ENCODE measurements at places on chromosomes 5 and 9. TPM values are rescaled to one million over a fixed set of nuclear protein-coding genes. Genes with fewer than 3 reads are reported as not detected.
A peak's percentile ranks its signal among the peaks of the same experiment; 100 is the strongest.

The LCN15 gene
- not detected for total RNA-seq

GRCh38 chr9:89999176-89999533 lies 394.3 kb downstream of the GADD45G start:
- no peaks in the 10 kb centered on the region for H3K27me3 ChIP-seq
- H3K4me1 ChIP-seq: peaks cover 34% of the 10 kb centered on the region
- no peak overlapping the region for H3K4me3 ChIP-seq
- peak overlapping the region; percentile 82 for H3K27ac ChIP-seq
- no peaks in the 10 kb centered on the region for H3K36me3 ChIP-seq
- no peak for DNase-seq

GRCh38 chr9:61669352-61669751 lies 479.5 kb downstream of the SPATA31A7 start:
- H3K4me1 ChIP-seq: no peaks in the 10 kb centered on the region
- H3K36me3 ChIP-seq: no peaks in the 10 kb centered on the region
- H3K27ac ChIP-seq: no peak overlapping the region
- H3K4me3 ChIP-seq: no peak overlapping the region
- no peaks in the 10 kb centered on the region for H3K27me3 ChIP-seq

DNA sequence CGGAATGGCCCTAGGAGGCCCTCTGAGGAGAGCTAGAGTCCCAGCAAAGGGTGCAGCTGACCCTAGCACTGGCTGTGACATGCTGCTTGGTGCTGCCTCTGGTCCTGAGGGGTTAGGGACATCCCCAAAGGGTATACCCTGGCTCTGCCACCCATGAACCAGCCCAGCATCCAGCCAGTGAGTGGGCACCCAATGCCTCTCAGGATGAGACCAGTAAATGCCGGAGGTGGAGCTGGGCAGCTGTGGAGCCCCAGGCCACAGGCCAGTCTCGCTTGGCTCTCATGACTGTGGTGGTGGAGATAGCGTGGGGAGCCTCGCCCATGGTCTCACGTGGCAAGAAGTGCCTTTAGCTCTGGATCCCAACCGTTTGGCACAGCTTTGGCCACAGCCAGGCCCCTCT lies 3.7 kb upstream of the CEL start:
- no peaks in the 10 kb centered on the region for H3K27me3 ChIP-seq
- no peak for DNase-seq
- no peaks in the 10 kb centered on the region for H3K4me1 ChIP-seq
- no peak overlapping the region for H3K4me3 ChIP-seq
- H3K36me3 ChIP-seq: no peaks in the 10 kb centered on the region

The SPATA31A3 gene
- not detected for total RNA-seq

The MARVELD2 gene
- total RNA-seq: 1.9 TPM

GRCh38 chr9:78118742-78119473 lies 87.3 kb upstream of the GNAQ start:
- H3K27ac ChIP-seq: no peak overlapping the region
- H3K27me3 ChIP-seq: no peaks in the 10 kb centered on the region
- no peaks in the 10 kb centered on the region for H3K36me3 ChIP-seq

The N4BP3 gene
- total RNA-seq: 0.55 TPM

The PCDHAC1 gene
- total RNA-seq: 0.72 TPM

GRCh38 chr5:168867241-168867640 lies 288.1 kb upstream of the PANK3 start:
- H3K36me3 ChIP-seq: no peaks in the 10 kb centered on the region
- H3K4me1 ChIP-seq: no peaks in the 10 kb centered on the region

GRCh38 chr5:135140446-135141204 lies 106.6 kb upstream of the PITX1 start:
- H3K4me1 ChIP-seq: no peaks in the 10 kb centered on the region
- H3K27me3 ChIP-seq: no peaks in the 10 kb centered on the region
- no peaks in the 10 kb centered on the region for H3K36me3 ChIP-seq
- no peak for DNase-seq
- H3K4me3 ChIP-seq: no peak overlapping the region
- H3K27ac ChIP-seq: no peak overlapping the region

The ARHGAP26 gene
- total RNA-seq: 7.1 TPM

GRCh38 chr5:33857037-33857436 lies 34.8 kb downstream of the ADAMTS12 start:
- no peak for DNase-seq
- H3K27ac ChIP-seq: no peak overlapping the region
- peaks cover 14% of the 10 kb centered on the region for H3K4me1 ChIP-seq
- no peak overlapping the region for H3K4me3 ChIP-seq
- H3K27me3 ChIP-seq: no peaks in the 10 kb centered on the region

The GPR150 gene
- not detected for total RNA-seq

DNA sequence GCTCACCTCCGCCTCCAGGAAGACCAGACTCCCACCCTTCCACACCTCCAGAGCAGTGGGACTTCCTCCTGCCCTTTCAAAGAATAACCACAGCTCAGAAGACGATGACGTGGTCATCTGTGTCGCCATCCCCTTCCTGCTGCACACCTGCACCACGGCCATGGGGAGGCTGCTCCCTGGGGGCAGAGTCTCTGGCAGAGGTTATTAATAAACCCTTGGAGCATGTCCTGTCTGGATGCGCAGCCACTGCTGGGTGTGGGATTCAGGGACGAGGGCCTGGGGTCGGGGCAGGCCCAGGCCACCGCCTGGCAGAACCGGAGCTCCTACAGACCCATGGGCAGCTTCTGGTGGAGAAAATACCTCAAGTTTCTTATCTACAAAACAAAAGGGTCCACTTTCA lies 5.0 kb downstream of the PAEP start:
- H3K27me3 ChIP-seq: no peaks in the 10 kb centered on the region
- no peaks in the 10 kb centered on the region for H3K36me3 ChIP-seq
- H3K4me1 ChIP-seq: no peaks in the 10 kb centered on the region
- H3K27ac ChIP-seq: no peak overlapping the region
- DNase-seq: no peak

The EMB gene
- 3.0 TPM for total RNA-seq

GRCh38 chr5:66898241-66898995 lies 298.2 kb downstream of the CD180 start:
- H3K4me1 ChIP-seq: peaks cover 5% of the 10 kb centered on the region
- no peak for DNase-seq
- H3K36me3 ChIP-seq: no peaks in the 10 kb centered on the region
- no peak overlapping the region for H3K27ac ChIP-seq
- H3K27me3 ChIP-seq: no peaks in the 10 kb centered on the region

The DMAC1 gene
- 36.2 TPM for total RNA-seq

- no peak overlapping the region for H3K27ac ChIP-seq
- DNase-seq: no peak
- H3K27me3 ChIP-seq: no peaks in the 10 kb centered on the region
- H3K4me1 ChIP-seq: peaks cover 13% of the 10 kb centered on the region
Observed at GRCh38 chr9:94864196-94864595, 137.7 kb downstream of the AOPEP start.

The OR1J2 gene
- total RNA-seq: not detected

DNA sequence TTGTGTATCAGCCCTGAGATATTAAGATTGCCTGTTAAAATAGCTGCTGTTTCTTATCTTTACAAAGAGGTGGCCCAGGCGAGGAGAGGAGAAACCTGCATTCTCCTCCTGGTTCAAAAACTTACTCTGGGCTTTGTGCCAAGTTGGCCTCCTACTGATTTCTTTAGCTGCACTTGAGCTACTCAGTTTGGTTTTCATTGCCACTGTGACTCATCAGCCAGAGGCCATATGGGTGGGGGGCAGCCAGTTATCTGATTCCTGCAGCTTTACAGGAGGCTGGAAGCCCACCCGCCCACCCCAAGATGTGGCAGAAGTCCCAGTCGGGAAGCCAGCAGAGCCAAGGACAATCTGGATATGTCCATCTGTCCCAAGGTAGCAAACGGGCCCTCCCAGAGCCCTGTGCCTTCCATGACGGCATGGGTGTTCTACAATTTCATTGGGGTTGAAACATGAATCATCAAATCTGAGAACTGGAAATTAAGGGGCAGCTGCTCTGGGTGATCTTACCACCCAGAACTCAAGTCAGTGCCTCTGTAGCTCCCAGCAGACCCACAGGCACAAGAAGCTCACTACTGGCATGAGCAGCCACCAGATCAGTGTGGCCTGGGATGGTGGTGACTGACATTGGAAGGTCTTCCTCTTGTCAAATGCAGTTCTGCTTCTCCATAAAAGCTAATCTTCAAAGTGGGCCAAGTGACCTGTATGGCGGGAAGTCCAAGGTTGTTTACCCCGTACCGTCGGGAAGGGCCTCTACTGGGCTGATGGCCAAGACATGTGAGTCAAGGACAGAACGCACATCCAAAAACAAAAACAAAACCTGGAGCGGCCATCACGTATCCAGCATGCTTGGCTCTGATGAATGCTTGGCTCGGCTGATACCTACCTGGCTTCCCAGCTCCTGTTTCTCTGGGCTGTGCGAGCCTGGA lies 15.6 kb downstream of the FCN2 start:
- H3K27me3 ChIP-seq: no peaks in the 10 kb centered on the region
- DNase-seq: peak; percentile 94
- H3K36me3 ChIP-seq: no peaks in the 10 kb centered on the region
- peaks cover 23% of the 10 kb centered on the region for H3K4me1 ChIP-seq
- H3K27ac ChIP-seq: peak overlapping the region; percentile 17
- H3K4me3 ChIP-seq: no peak overlapping the region

GRCh38 chr5:74280306-74280705 lies 360.2 kb downstream of the ENC1 start:
- no peaks in the 10 kb centered on the region for H3K27me3 ChIP-seq
- no peak for DNase-seq
- no peaks in the 10 kb centered on the region for H3K36me3 ChIP-seq

GRCh38 chr5:157479612-157480510 lies 19.8 kb downstream of the NIPAL4 start:
- DNase-seq: no peak
- H3K27me3 ChIP-seq: no peaks in the 10 kb centered on the region
- H3K4me1 ChIP-seq: no peaks in the 10 kb centered on the region
- no peak overlapping the region for H3K27ac ChIP-seq
- H3K4me3 ChIP-seq: no peak overlapping the region
- no peaks in the 10 kb centered on the region for H3K36me3 ChIP-seq

GRCh38 chr5:111556501-111556900 lies 44.2 kb upstream of the STARD4 start:
- H3K4me3 ChIP-seq: no peak overlapping the region
- H3K27ac ChIP-seq: no peak overlapping the region
- DNase-seq: no peak

The GRHPR gene
- 138 TPM for total RNA-seq

The CNTLN gene
- 18.1 TPM for total RNA-seq

- no peak overlapping the region for H3K27ac ChIP-seq
- no peak overlapping the region for H3K4me3 ChIP-seq
- no peaks in the 10 kb centered on the region for H3K36me3 ChIP-seq
- no peaks in the 10 kb centered on the region for H3K4me1 ChIP-seq
Observed at GRCh38 chr9:122888480-122888879, 16.7 kb downstream of the RC3H2 start.

GRCh38 chr5:148811756-148812155 lies 14.7 kb upstream of the ADRB2 start:
- no peak for DNase-seq
- H3K27me3 ChIP-seq: no peaks in the 10 kb centered on the region
- no peak overlapping the region for H3K27ac ChIP-seq
- no peak overlapping the region for H3K4me3 ChIP-seq
- no peaks in the 10 kb centered on the region for H3K4me1 ChIP-seq
- H3K36me3 ChIP-seq: no peaks in the 10 kb centered on the region

DNA sequence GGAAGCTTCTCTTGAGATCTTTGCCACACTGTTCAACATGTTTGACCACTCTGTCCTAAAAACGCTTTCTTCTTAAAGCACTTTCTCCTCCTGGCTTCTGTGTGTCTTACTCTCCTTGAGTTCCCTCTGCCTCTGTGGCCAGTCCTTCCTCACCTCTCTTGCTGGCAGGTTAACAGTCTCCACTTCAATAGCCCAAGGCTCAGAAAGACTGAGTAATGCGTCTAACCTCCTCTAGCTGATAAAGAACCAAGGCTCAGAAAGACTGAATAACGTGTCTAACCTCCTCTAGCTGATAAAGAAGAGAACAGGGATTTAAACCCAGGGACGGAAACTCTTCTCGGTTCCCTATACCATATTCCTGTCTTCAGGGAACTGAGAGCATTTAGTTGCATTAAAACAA lies 205.2 kb downstream of the AOPEP start:
- H3K4me3 ChIP-seq: no peak overlapping the region
- H3K27ac ChIP-seq: no peak overlapping the region
- no peaks in the 10 kb centered on the region for H3K36me3 ChIP-seq
- H3K27me3 ChIP-seq: no peaks in the 10 kb centered on the region

The CAVIN4 gene
- 0.20 TPM for total RNA-seq

The TIGD6 gene
- 4.4 TPM for total RNA-seq

DNA sequence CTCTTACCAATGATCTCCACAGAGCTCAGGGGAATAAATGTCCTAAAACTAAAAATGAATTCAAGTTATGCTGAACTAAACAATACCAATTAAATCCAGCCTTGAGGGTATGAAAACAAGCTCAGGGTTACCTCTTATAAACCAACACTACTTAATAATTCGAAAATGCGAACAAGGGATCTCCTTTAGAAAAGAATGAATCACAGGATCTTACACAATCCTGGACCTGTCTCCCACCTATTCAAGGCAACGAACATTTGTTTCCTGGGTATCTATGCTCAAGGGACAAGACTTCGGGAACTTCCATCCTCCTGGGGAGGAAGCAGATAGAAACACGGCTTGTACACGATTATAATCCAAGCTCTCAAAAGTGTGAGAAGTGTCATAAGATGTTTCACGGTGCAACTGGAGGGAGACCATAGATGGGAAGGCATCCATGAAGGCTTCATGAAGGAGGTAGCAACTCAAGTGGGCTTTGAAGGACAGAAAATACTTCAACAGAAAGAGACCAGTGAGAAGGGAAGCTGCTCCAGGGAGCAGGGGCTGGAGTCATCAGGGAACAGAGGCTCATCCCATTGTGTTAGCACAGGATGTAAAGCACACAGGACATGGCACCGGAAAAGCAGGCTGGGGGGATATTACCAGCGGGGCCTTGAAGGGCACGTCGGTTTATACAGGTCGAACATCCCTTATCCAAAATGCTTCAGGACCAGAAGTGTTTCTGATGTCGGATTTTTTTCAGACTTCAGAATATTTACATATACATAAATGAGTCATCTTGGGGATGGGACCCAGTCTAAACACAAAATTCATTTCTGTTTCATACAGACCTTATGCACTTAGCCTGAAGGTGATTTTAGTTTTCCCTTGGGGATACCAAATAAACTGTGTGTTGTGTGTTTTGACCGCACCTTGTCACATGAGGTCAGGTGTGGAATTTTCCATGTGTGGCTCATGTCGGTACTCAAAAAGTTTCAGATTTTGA lies 87.4 kb downstream of the TLE1 start:
- DNase-seq: no peak
- peaks cover 1% of the 10 kb centered on the region for H3K4me1 ChIP-seq
- no peak overlapping the region for H3K27ac ChIP-seq
- H3K27me3 ChIP-seq: no peaks in the 10 kb centered on the region

The EXOC3 gene
- 54.5 TPM for total RNA-seq

DNA sequence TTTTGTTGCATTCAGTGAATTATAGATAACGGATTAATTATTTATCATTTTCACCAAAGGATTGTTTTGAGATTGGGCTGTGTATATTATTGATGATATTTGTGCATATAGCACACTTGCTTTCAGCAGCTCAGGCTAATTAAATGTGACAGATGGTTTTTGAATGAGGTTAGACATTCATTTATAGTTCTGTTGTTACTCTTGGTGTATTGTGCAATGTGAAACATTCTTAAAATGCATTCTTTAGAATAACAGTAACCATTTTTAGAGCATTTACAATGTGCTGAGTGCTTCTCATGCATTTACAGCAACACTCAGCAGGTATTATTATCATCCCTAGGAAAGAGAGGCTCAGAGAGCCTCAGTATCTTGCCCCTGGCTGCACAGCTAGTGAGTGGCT lies 23.8 kb downstream of the NANS start:
- no peak overlapping the region for H3K4me3 ChIP-seq
- no peak overlapping the region for H3K27ac ChIP-seq
- H3K27me3 ChIP-seq: no peaks in the 10 kb centered on the region
- H3K4me1 ChIP-seq: no peaks in the 10 kb centered on the region

GRCh38 chr5:172142709-172143215 lies 45.3 kb downstream of the STK10 start:
- H3K27me3 ChIP-seq: no peaks in the 10 kb centered on the region
- no peak overlapping the region for H3K27ac ChIP-seq
- H3K4me3 ChIP-seq: no peak overlapping the region
- DNase-seq: peak; percentile 2
